Right lung (tissue), 10 donors: ENCODE measurements at places on chromosomes 5 and 9.
A peak's percentile ranks its signal among the peaks of the same experiment; 100 is the strongest.

- DNase-seq: no peak
Observed at GRCh38 chr9:38286357-38286756, 106.1 kb upstream of the ALDH1B1 start.

GRCh38 chr9:93819905-93820304 lies 135.2 kb downstream of the BARX1 start:
- no peak for DNase-seq

DNA sequence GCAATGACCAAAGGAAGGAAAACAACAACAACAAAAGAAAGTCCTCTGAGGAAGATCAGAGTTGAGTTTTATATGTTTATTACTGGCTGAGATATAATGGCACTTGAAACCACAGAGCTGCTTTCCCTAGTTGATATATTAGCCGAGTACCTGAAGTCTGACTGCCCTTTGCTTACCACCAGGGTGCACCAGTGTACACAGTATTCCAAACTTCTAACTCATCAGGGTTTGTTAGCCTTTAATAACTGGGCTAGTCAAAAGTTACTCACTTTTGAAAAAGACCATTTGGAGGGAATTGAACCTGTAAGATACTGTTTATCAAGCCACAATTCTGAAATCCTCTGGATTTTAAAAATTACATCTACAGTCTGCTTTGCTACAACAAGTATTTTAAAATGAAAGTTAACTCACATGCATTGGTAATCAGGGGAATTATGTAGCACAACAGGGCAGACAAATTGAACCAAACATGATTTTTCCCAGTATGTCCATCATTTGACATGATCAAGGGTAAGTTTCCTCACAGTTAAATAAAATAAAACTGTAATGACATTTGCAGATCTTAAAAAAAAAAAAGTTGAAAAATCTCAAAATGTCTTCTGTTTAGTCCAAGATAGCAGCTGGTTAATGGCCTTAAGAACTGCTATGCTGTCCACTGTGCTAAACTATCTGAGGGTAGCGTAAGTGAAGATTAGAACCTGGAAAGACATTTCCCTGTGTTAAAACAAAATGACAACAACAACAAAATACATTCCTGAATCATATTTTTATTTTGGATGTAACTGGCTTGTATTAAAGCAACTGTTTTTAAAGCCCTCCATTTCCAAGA lies 57.3 kb upstream of the C6 start:
- peak; percentile 32 for DNase-seq

DNA sequence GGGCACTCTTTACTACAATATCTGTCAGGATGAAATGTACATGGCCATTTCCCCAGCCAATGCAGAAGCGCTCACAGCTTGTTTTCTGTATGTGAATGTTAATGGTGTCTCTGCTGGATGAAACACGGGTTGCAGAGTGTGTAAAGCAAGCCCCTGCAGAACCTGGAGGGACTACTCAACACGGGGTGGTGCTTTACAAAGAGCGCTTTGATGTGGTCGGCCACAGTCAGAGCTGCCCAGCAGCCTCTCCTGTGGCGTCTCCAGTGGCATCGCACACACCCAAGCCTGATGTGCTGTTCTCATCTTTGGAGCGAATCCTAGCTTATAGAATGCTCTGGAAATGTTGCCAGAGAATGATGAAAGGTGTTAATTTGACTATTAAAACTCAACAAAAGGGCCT lies 162.7 kb upstream of the NFIL3 start:
- no peak for DNase-seq

DNA sequence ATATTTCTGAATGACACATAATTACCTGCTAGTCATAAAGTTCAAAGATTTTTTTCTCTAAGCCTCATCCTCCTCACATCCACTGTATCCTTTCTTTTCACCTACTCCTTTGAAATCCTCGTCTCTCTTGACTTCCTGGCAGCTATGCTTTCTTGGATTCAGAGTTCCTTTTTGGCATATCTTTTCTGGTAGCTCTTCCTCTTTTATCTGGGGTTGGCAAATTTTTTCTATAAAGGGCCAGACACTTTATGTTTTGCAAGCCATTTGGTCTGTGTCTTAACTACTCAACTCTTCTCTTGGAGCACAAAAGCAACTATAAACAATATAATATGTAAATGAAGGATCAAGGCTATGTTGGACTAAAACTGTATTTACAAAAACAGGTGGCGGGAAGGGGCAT lies 197.5 kb downstream of the KIAA0825 start:
- no peak for DNase-seq

GRCh38 chr5:112958093-112959088 lies 18.2 kb upstream of the DCP2 start:
- DNase-seq: peak; percentile 35

DNA sequence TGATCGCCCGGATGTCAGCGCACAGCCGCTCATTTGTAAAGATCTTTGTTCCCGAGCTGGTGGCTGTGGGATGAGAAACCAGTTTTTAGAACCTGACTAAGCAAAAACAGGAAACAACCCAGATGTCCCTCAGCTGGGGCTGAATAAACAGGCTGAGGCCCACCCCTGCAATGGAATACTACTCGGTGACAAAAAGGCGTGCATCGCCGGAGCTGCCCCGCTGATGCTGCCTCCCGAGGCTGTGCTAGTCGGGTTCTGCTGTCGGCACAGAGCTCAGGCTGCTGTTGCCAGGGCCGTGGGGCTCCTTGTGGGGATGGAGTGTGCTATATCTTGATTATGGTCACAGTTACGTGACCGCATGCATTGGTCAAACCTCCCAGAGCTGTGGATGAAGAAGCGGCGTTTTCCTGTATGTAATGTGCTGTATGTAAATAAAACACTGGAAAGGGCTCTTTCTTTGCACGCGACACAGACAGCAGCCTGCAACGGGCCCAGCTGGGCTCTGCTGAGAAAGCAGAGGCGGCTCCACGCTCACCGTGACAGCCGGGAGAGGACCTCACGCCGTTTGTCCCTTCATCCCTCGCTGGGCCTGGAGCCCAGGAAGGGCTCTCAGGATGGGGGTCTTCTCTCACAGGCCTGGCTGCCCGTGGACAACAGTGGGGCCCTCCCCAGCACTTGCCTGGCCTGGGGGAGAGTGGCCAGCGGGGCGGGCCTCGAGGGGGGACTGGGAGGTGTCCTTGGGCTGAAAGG lies 51.5 kb upstream of the RNU6ATAC start:
- peak; percentile 59 for DNase-seq

GRCh38 chr9:89534515-89535287 lies 36.8 kb upstream of the SEMA4D start:
- no peak for DNase-seq

- DNase-seq: no peak
Observed at GRCh38 chr5:55333811-55334210, 26.0 kb downstream of the MTREX start.

- DNase-seq: no peak
Observed at GRCh38 chr9:76218886-76219445, 175.3 kb downstream of the RFK start.

GRCh38 chr5:93300309-93300923 lies 280.6 kb downstream of the NR2F1-AS1 start:
- no peak for DNase-seq

GRCh38 chr5:33852319-33852718 lies 39.5 kb downstream of the ADAMTS12 start:
- DNase-seq: peak; percentile 17

- peak; percentile 70 for DNase-seq
Observed at GRCh38 chr9:106723926-106724325, 139.0 kb upstream of the ZNF462 start.

DNA sequence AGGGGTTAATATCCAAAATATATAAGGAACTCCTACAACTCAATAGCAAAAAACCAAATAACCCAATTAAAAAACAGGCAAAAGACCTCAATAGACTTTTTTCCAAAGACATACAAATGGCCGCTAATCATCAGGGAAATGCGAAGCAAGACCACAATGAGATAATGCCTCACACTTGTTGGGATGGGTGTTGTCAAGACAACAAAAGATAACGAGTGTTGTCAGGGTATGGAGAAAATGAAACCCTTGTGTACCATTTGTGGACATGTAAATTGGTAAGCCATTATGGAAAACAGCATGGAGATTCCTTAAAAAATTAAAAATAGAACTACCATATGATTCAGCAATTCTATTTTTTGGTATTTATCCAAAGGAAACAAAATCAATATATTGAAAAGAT lies 620.2 kb downstream of the ACTL7B start:
- no peak for DNase-seq

GRCh38 chr5:125152461-125153189 lies 406.2 kb upstream of the ZNF608 start:
- DNase-seq: no peak

DNA sequence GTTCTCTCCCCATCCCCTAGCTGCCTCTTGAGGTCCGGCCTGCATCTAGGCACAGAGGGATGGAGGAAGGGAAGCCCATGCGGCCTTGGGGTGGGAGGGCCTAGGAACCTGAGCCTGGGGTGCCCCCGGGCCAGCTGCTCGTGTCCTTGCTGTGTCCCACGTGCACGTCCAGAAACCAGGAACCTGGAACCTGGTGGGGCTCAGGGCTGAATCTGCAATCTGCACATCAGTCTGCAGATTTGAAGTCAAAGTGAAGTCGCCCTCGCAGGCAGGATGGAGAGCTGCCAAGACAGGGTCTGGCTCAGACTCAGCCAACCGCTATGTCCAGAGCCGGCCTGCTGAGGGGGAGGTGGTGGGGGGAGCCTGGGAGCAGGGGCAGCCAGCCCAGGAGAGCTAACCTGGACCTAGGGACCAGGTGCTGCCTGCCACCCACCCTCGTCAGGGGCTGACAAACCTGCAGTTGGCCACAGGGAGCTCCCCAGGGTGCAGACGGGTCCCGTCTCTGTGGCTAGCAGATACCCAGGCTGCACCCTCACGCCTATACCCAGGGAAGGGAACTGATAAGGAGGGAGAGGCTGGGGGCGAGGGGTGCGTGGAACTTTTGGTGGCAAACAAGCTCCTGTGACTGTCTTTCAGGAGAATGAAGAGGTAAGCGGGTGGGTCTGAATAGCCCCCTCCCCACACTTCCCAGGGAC lies 103.5 kb upstream of the SIMC1 start:
- no peak for DNase-seq

DNA sequence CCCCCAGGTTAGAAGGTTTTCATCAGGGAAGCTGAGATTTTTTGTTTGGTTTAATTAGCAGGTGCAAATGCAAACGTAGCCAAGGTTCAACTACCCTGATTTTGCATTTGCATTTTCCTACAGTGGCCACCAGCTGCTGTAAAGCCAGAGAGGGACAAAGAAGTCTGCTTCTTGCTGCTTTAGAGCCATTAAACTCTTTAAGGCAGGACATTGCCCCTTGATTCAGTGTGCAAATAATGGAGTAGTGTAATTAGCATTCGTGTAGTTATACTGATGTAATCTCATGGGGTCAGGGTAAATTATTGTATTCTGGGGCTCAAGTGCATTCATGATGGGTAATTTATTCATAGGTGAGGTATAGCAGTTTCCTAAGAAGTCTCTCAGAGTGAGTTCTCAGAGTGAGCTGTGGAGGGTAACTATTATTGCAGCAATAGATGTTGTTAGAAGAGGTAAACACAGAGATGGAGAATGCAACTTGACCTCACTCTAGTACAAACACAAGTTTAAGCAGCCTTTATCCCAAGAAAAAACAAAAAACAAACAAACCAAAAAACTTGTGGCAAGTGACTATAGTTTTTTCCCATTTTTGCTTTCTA lies 526.5 kb downstream of the KIF4B start:
- DNase-seq: no peak

DNA sequence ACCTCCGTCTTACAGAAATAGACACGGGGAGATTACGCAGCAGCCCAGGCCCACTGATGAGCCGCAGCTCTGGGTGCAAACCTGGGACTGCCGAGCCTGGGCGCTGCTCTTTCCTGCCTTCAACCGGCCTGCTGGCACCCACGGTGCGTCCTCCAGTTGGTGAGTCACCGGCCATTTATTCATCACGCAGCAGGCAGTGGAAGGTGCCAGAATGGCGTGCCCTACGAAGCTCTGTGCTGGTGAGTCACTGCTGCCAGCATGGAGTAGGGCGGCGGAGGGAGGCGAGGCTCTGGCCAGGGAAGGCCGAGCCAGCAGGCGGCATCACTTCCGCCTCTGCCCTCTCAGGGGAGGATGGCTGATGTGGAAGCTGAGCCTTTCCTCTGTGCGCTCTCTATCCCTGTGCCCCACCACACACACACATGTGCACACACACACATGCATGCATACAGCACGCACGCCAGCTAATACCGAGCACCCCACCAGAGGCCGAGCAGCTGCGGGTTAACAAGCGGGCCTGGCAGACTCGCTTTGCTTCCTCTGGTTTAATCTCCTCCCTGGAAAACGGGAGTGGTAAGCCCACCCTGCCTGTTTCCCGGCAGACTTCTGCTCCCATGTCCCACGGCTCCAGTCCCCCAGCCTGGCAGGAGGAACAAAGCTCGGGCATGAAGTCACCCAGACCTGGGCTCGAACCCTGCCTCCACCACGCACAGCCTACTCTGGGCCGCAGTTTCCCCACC lies 39.2 kb downstream of the OLFM1 start:
- DNase-seq: no peak

GRCh38 chr5:156647034-156647451 lies 203.1 kb upstream of the PPP1R2B start:
- no peak for DNase-seq

DNA sequence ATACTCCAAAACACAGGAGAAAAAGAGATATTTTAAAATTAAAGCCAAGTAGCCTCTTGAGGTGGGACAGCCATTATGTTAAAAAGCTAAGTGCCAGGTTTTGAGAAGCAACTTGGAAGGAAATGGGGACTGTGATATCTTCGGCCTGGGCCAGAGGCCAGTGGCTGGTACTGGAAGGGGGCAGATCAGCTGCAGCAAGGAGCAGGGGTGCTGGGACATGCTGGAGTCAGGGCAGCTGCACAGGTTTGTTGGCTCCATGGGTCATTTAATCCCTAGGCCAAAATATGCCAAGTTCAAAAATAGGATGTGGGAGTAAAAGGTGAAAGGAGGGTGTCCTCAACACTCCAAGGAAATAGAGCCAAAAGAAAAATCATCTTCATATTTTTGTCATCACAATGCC lies 30.0 kb downstream of the ADRB2 start:
- no peak for DNase-seq

GRCh38 chr5:124706729-124707361 lies 39.6 kb downstream of the ZNF608 start:
- DNase-seq: peak; percentile 66

GRCh38 chr5:82320966-82321365 lies 42.8 kb upstream of the RPS23 start:
- no peak for DNase-seq

GRCh38 chr5:45643056-45643455 lies 53.1 kb downstream of the HCN1 start:
- DNase-seq: no peak

GRCh38 chr5:96070622-96071225 lies 109.1 kb upstream of the ELL2 start:
- no peak for DNase-seq

GRCh38 chr5:141032626-141033025 lies 18.5 kb upstream of the PCDHB1 start:
- DNase-seq: no peak

GRCh38 chr9:86946201-86947145 lies 833 bp downstream of the GAS1 start:
- peak; percentile 57 for DNase-seq

GRCh38 chr5:68295772-68296171 lies 80.2 kb downstream of the PIK3R1 start:
- peak; percentile 48 for DNase-seq

DNA sequence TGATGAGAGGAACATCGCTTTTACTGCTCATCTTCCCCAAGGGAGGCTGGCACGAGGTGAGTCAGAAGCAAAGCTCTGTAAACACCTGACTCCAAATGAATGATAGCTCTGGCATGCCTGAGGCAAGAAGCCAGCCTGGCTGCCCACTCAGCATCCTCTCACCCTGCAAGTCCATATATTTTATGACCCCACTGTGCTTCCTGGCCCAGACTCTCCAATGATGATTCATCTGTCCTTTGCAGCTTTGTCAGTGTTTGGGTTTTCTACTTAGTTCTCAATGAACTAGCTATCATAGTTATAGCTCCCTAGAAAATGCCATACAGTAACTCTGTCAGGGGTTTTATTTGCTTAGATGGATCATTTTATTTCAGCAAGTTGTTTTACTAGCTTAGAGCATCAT lies 52.1 kb upstream of the FSTL4 start:
- no peak for DNase-seq
